ENCODE measurements at places on chromosomes 7 and 10.

- DNase-seq, result no peak
Measured at GRCh38 chr7:39091145-39091544, 113.4 kb downstream of the POU6F2 start.

GRCh38 chr10:34037499-34037898 is 703.0 kb upstream of the NRP1 start:
- DNase-seq, result no peak

DNA sequence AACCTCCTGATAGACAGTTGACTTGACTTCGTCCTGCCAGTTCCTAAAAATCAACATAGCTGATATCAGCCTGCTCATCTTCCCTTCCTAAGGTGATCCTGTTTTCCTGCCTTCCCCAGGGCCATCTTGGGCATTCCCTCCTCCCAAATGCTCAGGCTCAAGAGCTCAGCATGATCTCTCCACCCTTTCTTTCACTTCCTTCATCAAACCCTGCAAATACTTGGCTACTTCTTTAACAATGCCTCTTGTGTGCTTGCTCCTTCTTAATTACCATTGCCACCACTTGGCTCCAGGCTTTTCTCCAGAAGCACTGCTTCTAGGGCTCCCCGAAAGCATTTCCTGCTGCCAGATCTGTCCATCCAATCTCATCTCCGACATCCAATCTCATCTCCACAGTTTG is 7.3 kb downstream of the FSCN3 start:
- no peak for DNase-seq

GRCh38 chr10:43399320-43400310 is 9.4 kb downstream of the HNRNPF start:
- no peak for DNase-seq

DNA sequence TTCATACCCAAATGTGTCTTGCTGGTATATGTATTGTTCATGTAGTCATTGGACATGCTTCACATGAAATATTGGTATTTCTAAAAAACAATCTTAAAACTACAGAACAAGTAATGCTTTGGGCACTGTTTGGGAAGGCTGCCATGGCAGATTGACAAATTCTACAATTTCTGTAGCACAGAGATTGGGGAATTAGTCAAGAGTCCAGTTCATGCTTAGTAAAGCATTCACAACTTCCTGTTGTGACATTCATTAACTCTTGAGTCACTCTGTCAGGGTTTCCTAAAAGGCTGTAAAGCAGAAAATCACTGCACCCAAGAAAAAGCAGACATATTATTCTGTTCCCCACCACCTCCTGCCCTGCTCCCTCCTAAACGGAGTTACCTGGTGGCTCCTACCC is 398.9 kb downstream of the PHTF2 start:
- DNase-seq, result no peak

- DNase-seq, result no peak
Measured at GRCh38 chr10:6146013-6146785, 56.5 kb upstream of the PFKFB3 start.

DNA sequence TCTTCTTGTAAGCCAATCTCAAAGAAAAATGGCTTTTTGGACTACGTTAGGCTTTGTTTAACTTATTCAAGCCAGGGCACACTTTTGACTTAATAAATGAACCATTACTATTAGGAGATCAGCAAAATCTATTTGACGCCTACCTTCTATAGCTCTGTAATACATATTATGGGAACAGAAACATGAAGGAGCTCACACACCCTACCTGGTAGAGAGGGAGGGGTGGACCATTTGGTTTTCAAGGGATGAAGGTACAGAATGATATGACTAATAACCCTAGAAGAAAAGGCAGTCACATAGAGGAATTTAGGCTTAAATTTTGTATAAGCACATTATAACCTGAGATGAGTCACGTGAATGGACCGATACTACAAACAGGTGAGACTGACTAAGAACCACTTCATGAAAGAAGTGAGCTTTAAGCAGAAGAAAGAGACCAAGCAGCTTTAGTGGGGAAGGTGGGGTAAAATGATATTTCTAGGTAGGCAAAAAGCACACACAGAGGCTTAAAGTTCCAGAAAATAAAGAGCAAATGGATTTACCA is 106.8 kb upstream of the CTTNBP2 start:
- no peak for DNase-seq

DNA sequence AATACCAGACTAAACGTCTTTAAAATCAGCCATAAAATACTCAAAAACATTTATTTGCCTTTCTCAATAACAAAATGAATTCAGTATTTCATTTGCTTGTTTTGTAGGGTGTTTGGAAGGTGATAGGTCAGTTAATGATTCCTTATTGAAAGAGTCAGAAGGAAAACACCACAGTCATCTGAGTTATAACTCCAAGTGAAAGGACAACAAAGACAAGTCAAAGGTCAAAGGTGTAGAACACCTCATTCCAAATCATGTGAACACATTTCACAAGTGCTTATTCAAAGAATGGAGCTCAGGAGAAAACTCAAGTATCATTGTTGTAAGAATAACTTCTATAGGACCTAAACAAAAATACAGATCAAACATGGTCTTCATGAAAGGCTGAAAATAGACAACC is 318.6 kb upstream of the PHF14 start:
- DNase-seq, result no peak

GRCh38 chr7:54802841-54803240 is 43.8 kb upstream of the SEC61G start:
- no peak for DNase-seq

DNA sequence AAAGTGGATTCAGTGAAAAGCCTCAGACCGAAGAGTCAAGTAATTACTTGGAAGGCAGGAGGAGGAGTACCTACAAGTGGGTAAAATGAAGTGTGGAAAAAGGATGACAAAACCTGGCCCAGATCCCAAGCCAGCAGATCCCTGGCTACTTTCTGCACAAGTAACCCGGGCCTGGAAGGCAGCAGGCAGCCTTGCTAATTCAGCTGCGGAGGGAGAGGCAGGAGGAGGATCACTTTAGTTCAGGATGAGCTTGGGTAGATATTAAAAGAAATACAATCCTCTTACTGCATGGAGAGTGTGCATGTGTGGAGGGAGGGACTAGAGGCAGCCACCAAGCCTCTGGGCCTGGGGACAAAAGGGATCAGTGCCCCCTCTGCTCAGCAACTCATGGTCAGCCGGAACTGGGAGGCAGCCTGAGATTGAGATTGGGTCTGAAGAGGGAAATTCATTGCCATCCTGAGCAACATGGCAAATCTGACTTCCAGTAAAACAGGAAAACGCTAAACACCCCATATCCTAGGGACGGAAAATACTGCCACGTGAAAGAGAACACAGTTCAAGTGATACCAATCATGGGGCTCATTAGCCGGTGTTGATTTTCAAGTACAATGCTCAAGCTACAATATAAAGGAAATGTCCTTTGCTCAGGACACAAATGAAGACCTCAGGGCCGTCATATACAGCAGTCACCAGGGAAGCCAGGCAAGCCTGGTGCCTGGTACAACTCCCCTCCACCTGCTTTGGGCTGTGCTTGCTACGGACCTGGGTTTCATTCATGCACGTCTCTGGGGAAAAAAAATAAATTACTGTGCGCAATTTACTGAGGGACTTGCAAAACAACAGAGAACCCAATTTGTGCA is 1.3 kb downstream of the AMPH start:
- DNase-seq, result no peak

DNA sequence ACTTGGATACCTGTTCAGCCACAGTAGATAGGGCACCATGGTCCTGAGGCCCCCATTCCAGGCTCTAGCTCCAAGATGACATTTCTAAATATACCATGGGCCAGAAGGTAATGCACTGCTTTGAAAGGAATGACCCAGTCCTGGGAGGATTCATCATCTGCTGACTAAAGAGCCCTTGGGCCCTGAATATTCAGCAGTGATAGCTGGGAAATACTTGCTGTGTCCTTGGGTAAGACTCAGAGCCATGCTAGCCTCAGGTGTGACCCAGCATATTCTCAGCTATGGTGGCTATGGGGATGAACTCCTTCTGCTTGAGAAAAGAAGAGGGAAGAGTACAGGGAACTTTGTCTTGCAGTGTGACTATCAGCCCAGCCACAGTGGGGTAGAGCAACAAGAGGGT is 21.3 kb upstream of the AGR2 start:
- DNase-seq, result no peak

Data from endodermal cell (in vitro differentiated cells).